ENCODE measurements at places on chromosomes 6 and 20. TPM values are rescaled to one million over a fixed set of nuclear protein-coding genes. Genes with fewer than 3 reads are reported as not detected.

GRCh38 chr6:122696079-122696478, 83.4 kb upstream of the FABP7 start:
- peak overlapping the region; percentile 12 for H3K4me3 ChIP-seq
- DNase-seq, result peak; percentile 77
- H3K27me3 ChIP-seq, result no peaks in the 10 kb centered on the region
- no peaks in the 10 kb centered on the region for H3K36me3 ChIP-seq

The MRPL14 gene
- 96.3 TPM for total RNA-seq

The PRELID3B gene
- total RNA-seq, result 137 TPM

DNA sequence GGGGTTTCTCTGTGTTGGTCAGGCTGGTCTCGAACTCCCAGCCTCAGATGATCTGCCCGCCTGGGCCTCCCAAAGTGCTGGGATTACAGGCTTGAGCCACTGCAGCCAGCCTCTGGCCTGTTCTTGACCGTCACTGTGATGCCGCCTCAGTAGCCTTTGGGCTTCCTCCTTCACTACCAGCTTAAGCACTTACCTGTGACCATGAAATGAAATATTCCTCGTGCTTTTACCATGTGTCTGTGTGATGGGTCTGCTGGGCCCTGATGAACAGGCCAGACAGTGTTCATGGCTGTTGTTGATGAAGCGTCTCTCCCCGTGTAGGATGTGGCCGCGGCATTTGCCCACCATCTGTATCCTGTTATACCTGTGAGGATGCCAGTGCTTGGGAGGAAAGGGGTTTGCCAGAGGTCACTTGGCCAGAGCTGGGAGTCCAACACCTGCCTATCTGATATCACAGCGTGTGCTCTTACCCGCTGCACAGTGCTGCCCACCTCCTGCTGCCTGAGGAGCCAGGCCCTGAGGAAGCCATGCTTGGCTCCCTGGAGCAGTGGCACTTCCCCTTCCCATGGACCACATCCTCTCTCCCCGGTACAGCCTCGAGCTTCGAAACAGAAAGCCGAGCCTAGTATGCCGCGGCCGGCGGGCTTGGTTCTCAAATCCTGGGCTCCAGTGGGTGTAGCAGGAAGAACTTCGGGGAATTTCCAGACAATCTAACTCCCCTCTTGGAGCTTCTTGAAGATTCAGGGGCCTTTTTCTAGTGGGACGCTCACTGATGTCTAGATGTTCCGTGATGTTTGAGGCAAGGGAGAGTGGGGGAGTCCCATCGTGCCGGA, 167.9 kb downstream of the ZDHHC14 start:
- H3K27ac ChIP-seq, result peak overlapping the region; percentile 93
- H3K27me3 ChIP-seq, result no peaks in the 10 kb centered on the region
- peaks cover 44% of the 10 kb centered on the region for H3K4me1 ChIP-seq
- H3K36me3 ChIP-seq, result no peaks in the 10 kb centered on the region

DNA sequence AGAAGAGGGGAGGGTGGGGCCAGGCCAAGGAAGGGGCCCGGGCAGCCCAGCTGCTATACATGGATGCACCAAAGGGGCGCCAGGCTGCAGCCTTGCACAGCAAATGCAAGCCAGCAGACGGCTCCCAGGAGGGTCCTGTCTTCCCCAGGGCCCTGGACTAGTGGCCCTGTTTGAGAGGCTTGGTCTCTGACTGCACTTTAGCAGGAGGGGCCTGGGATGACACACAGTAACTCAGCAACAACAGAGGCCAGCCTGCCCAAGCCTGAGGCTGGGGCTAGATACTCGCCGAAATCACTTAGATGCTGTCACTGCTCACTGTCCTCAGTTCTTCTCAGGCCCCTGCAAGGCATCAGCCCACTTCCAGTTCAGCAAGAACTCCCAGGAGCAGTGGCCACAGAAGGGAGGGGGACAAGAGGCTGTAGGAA, 73.5 kb downstream of the TRAM2 start:
- H3K4me1 ChIP-seq, result peaks cover 36% of the 10 kb centered on the region
- no peak for DNase-seq
- no peaks in the 10 kb centered on the region for H3K27me3 ChIP-seq

Data from PC-9 (cell line).